ENCODE measurements at places on chromosomes 5 and 9.

- no peak for DNase-seq
Observed at GRCh38 chr9:135880438-135880837, 26.9 kb downstream of the CAMSAP1 start.

DNA sequence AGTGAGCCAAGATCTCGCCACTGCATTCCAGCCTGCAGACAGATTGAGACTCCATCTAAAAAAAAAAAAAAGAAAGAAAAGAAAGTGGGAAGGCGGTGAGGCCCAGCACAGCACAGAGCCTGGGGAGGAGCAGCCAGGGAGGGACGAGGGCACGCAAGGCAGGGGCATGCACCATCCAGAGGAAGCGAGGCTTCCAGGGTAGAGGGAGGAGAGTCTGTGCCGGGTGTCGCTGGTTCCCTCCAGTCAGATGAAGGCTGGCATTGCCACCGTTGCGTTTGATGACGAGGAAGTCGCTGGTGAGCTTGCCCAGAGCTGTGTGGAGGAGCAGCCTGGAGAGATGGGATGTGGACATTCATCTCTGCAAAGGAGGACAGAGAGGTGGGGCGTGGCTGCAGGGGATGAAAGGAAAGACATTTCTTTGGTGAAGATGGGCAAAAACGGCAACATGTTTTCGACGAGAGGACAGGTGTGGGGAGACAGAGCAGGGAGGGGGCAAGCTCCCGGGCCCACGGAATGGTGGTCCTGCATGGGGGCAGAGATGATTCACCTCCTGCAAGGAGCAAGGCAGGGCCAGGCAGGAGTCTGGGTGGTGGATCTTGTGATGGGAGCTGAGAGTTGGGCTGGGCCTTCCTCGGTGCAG, 18.6 kb upstream of the OLFM1 start:
- no peak for DNase-seq

DNA sequence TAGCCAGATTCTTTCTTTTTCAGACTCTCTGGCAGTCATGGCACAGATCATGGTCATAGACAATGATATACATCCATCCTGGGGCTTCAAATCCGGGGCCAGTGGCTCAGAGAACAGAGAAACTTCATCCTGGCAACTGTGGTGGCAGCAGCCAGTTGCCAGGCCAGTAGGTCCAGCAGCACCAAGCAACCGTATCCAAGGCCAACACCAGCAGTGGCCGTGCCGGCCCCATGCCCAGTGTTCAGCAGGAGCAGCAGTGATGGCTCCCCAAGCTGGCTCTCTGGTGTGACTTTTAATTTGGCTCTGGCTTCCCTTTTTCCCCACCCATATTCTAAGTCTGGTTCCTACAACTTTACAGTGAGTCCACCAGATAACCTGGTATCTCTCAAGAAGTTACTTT, 300.5 kb downstream of the DEPDC1B start:
- DNase-seq: no peak

GRCh38 chr9:131180454-131180853, 55.1 kb downstream of the NUP214 start:
- DNase-seq: no peak

DNA sequence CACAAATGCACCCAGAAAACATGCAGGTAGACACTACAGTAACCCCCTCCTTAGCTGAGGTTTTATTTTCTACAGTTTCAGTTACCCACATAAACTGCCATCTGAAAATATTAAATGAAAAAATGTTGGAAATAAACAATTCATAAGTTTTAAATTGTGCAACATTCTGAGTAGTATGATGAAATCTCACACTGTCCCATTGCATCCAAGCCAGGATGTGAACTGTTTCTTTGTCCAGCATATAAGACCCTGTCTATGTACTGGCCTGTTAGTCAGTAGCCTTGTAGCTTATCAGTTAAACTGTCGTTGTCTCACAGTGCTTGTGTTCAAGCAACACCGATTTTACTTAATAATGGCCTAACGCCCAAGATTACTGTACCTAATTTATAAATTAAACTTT, 630.5 kb downstream of the ANXA1 start:
- no peak for DNase-seq

DNA sequence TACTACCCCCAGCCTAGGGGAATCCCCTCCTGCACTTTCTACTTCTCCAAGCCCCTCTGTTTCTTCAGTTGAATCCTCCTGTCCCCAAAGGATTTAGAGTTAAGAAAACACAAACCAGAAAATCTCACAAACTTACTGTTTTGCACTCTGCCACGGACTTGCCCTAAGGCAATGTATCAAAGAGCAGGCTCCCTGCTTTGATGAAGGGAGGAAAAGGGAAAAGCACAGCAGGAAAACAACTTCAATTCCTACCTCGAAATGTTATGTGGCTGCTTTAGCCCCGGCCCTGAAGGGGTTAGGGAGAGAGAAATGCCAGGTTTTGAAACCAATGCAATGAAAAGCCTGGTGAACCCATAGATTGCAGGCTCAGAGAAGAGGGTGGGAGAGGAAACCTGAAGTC, 254.7 kb downstream of the MAN2A1 start:
- DNase-seq: no peak

- DNase-seq: no peak
Observed at GRCh38 chr5:95274011-95274410, 10.9 kb downstream of the MCTP1 start.
